Dorsolateral prefrontal cortex (tissue), 122 donors: ENCODE measurements at places on chromosomes 4 and X.

GRCh38 chrX:10156199-10157031 is at the start of gene CLCN4:
Gene CLCN4, plus strand, starts transcription at chrX:10156975. Its CDS starts 28,058 bp downstream, at chrX:10185033.
- DNase-seq = peak; percentile 68

GRCh38 chr4:171461191-171461590 is 352.0 kb upstream of the GALNTL6 start:
- DNase-seq = no peak

DNA sequence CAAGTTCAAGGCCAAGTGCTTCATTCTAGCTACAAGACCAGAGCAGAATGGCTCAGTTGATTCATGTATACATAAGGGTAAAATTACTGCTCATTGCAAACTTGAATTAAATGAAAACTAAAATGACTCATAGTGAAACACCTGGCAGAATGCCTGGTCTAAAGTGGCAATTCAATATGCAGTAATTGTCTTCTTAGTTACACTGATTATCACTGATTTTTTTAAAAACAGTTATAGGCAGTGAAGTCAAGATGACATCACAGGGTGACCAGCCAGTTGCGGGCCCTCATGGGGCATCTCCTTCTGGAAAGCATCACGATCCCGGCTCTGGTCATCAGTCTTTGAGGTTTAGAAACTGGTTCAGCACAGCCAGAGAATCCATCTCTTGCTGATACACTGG is 154.2 kb downstream of the RAB28 start:
- no peak for DNase-seq

- no peak for DNase-seq
Measured at GRCh38 chrX:111759686-111760085, 78.7 kb downstream of the ALG13 start.

DNA sequence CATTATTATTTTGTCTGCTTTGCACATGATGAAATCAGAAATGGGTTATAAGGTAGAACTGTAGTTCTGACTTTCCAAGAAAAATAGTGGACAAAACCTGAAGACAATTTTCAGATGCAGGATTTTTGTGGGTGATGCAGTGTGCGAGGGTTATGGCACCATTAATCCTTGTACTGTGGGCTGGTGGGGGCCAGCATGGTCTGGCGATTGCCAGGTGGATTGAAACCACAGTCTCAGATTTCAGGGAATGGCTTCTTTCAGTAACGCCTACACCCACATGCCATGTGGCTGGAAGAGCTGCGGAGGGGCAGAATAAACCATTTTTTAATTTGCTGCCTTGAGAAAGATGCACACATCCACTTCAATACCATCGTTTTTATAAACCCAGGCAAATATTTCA is 150.5 kb downstream of the ARSF start:
- DNase-seq = no peak

DNA sequence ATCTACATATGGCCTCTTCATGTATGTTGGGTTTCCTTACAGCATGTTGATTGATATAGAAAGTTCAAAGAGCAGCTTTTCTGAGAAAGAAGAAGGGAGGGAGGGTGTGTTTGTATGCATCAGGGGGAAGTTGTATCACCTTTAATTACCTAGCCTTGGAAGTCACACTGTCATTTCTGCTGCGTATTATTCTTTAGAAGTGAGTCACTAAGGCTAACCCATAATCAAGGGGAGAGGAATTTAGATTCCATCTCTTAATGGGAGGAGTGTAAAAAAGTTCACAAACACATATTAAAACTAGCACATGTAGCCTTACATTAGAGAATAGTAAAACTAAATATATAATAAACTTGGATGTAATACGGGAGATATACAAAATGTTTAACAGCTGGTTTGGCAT is 86.5 kb upstream of the CBLL2 start:
- no peak for DNase-seq

DNA sequence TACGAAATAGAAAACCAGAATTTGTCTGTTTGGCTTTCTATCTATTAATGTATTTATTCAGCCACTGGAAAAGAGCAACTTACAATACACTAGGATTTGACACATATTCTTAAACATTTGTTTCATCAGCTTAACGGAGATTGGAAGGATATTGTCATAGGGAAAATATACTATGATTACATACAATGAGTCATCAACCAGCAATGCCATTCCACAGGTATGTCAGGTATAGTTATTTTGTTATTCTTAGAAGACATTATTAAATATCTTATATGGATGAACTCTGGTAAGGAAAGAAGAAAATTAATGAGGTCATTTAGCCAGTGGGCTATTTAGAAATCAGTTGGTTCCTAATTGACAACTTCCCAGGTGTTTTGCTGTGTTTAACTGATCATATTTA is 926.6 kb downstream of the STIM2 start:
- no peak for DNase-seq

DNA sequence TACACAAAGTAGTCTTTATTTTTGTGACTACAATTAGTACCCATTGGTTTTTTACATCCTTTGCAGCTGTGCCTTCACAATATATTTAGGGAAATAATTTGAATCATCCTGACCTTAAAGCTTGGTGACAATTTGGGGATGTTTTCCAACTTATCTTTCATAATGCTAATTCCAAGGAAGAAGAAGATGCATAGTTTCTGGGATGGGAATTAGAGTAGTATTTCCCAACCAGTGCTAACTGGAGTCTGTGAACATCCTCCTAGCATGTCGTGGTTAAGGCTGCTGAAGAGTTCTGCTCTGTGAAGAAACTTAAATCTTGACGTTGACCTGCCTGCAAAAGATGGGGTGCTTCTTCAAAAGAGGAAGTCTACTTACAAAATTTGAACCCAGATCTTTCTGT is 173.5 kb downstream of the ANK2 start:
- no peak for DNase-seq

DNA sequence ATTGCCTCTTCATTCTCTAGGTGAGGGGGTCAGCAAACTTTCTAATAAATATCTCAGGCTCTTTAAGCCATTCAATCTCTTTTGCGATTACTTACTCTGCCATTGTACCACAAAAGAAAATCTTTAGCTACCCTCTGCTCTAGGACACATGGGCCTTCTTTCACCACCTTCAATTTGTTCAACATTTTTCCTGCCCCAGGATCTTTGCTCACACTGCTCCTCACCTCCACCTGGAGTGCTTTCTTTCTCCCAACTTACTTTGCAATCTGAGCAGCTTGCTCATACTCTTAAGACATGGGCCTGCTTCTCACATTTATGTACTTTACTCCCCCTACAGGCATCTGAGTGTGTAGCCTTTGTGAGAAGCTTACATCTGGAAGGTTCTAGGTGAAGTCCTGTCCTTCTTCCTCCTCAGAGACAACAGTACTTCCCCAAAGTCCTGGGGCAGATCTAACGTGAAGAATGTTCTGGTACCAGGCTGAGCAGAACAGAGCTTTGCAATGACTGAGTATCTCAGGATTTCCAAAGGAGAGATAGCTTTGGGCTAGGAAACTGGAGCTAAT is 55.0 kb upstream of the PRDM5 start:
- no peak for DNase-seq

- no peak for DNase-seq
Measured at GRCh38 chrX:40043895-40044294, 53.9 kb downstream of the BCOR start.

DNA sequence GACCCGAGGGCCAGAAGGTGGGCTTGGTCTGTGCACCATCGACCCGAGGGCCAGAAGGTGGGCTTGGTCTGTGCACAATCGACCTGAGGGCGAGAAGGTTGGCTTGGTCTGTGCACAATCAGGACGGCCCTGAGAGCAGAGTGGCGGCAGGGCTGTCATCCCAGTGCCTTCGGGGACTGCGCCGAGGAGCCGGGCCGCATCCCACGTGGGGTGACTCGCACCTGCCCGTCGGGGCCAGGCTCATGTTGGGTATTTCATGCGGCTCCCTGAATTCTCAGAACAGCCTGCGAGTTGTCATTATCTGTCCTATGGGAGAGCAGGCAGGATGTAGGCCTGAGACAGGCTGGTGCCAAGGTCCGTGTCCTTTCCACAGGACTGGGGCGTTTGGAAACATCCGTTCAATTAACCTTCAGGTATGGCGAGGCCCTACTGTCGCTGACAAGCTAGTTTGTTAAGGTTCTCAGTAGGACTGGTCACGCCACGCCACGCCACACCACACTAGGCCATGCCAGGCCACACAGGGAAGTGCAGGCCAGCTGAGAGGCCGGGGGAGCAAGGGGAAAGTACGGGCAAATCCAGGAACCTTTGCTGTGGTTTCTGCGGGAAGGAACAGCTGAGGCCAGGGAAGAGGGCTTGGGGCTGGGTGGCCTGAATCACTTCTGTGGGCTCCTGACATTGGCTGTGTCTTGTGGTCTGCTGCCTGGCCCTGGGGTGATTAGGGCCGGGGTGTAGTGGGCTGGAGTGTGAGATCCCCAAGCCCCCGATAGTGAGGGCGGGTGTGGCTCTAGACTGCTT is 182.9 kb downstream of the AFAP1 start:
- no peak for DNase-seq

GRCh38 chr4:159023741-159024140 is 79.1 kb upstream of the RAPGEF2 start:
- DNase-seq = no peak

DNA sequence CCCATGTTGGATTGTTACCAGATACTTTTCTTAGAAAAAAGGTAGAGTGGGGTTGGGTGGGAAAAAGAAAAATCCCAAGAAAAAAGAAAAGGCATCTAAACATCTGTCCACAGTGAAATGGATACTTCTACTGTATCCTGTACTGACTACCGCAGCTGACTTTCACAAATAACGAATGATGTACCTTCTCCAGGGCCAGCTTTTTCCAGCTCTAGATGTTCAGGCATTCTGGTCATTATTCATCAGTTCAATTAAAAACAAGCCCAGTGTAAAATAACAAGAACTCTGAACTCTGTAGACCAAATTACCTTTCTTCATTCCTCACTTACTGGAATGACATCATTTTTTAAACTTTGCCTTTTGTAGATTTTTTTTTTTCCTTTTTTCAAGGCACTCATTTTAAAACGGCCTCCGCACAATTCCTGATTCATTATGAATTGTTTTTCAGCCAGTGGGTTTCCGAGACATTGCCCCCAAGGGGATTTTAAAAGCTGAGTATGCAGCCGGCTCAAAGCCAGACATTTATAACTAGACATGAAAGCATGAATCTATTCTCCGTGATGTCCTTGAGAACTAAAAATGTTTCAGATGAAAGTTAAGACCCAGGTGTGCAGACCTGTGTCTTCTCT is 113.5 kb downstream of the PRKX start:
- no peak for DNase-seq

- no peak for DNase-seq
Measured at GRCh38 chr4:37447886-37448285, 203.3 kb downstream of the NWD2 start.

DNA sequence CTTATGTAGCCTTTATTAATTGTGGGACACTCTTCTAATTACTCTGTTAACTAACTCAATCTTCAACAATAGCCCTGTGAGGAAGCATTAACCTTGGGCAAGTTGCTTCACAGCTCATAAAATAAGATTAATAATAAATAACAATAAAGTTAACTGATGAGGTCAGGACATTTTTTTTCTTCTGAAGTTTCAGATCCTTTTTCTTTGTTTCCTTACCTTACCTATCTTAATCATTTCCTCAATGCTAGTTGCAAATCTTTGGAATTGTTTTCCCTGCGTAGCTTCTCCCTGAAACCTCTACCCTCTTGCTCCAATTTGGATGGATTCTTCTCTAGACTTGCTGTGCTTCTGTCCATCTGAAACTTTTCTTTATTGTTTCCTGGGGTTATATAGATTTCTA is 17.5 kb upstream of the PLAC8 start:
- no peak for DNase-seq

DNA sequence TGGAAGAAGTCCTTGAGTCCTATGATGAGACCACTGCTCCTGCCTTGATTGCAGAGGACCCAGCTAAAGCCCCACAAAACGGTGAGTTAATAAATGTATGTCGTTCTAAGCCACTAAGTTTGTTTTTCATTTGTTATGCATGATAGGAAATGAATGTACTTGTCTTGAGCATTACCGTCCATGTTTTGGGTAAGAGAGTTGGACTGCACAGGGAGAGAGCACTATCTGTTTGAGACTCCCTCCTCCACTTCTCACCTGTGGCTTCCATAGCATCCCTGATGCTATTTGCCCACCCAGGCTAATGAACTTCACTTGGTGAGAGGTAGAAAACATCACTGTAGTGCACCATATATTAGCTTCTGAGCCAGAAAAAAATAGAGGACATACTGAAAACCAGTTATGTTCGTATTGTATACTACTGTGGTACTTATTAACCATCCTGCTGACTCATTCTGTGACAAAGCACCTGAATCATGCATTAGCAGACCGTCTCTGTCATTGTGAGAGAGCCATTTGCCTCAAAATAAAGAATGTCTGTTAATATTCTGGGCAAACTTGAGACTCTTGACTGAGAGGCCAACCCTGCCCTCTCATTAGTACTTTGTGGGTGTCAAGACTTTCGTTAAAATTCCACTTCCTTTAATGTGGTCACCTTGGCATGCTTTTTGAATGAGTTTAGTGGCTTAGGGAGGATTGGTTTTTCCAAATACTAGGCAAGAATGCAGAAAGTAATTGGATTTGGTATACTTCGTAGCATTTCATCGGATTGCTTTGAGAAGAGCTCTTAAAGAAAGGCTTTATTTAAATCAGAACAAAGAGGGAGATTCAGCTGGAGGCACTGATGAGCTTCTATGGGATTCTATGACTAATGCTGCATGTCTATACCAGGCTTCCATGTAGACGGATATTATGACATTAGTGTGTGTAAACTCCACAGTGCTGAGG is 99.3 kb upstream of the GRPR start:
- DNase-seq = no peak

DNA sequence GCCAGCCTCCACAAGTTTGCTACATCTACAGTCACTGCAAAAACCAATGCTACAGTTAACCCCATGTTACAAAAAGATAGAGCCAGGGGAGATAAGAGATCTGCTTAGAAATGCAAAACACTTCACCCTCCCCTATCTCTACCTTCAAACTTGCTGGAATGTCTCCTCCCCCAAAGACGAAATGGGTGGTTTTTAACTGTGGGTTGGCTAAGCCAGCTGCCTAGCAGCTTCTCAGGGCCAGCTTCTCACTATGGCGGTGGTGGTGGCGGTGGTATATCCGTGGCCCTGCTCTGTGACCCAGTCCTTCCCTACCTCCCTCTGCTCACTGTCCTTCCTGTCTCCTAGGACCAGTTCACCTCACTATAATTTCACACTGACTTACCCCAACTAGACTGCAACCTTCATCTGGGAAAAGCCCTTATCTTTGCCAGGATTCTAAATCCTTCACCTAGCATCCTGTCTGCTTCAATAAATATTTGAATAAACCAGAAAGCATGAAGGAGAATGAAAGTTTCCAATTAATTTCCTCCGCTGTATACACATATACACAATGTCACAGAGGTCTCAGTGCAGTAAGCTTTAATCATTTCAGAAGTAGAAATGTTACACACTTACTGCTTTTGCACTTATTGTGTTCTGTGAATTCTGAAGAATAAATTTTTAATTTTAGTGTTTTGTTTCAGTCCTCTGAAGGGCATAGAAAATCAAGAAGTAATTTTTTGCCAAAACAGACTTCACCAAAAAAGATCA is 46.3 kb downstream of the SH3KBP1 start:
- no peak for DNase-seq

DNA sequence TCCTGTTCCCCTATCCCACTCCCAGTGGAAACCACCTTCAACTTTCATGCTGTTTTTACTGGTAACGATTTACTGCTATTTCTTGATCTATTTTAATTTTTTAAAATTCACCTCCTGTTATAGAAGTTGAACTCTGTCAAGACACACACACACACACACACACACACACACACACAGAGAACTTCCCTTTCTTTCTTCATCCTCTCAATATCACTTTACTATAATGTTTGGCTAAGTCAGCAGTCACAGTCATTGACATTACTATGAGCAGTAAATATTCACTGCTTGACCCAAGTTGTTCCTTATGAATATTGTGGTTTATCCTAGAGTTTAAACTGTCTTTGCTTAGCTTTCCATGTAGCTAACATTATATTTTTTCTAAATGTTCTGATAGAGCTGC is 24.0 kb upstream of the SGMS2 start:
- DNase-seq = no peak
